Brain microvascular endothelial cell (primary cell): ENCODE measurements at places on chromosomes 5 and 9.

DNA sequence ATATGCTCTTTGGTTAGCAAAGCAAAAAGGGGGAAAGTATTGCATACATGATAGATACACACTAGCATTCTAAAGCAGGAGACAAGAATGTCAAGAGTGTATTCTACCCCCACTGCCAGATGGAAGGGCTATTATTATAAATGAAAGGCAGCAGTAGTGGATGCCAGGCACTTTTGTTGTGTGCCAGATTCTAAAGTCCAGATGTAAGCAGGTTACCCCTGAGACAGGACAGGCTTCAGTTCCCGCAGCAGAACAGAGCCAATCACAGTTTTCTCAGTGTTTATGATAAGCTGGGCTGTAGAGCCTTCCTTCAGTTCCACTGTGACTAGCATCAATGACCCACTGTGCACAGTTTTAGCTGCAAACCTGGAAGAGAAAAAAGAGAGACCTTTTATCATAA is 226.6 kb upstream of the TBCA start:
- no peak for DNase-seq

- DNase-seq, result no peak
Observed at GRCh38 chr5:83392766-83393503, 78.6 kb upstream of the VCAN start.

- no peak for DNase-seq
Observed at GRCh38 chr9:13993632-13994185, 320.2 kb downstream of the NFIB start.

- DNase-seq, result no peak
Observed at GRCh38 chr5:53446908-53447307, 33.5 kb upstream of the FST start.

- DNase-seq, result no peak
Observed at GRCh38 chr5:51201024-51201423, 182.2 kb upstream of the ISL1 start.

DNA sequence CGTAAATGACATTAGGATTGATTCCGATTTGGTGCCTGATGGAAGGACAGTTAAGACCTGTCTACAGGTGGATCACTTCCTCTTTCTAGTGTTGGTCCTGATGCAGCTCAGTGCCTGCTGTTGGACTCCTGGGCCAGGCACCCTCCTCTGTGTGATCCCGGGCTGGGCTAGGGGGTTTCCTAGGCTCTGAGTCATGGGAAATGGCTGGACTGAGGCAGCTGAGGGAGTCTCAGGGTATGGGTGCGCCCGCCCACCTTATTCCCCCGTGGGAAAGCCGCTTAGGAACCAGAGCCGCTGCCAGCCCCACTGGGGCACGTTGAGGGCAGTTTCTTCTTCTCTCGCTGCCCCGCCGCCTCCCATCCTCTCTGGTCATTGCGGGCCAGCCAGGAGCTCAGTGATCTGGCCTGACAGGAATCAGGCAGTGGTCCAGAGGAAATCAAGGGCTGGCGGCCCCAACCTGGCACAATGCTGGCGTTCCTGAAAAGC is 12.9 kb downstream of the TCF7 start:
- DNase-seq, result peak; percentile 43

DNA sequence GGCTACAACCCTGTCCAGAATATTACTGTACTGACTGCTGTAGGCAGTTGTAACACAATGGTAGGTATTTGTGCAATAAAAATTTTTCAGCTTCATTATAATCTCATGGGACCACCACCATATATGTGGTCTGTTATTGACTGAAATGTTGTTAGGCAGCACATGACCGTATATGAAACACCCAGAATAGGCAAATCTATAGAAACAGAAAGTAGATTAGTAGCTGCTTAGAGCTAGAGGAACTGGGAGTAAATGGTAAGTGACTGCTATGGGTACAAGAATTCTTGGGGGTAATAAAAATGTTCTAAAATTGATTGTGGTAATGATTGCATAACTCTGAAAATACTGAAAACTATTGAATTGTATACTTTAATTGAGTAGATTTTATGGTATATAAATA is 185.7 kb downstream of the ESM1 start:
- no peak for DNase-seq

GRCh38 chr5:82605441-82605973 is 327.4 kb upstream of the RPS23 start:
- DNase-seq, result no peak

DNA sequence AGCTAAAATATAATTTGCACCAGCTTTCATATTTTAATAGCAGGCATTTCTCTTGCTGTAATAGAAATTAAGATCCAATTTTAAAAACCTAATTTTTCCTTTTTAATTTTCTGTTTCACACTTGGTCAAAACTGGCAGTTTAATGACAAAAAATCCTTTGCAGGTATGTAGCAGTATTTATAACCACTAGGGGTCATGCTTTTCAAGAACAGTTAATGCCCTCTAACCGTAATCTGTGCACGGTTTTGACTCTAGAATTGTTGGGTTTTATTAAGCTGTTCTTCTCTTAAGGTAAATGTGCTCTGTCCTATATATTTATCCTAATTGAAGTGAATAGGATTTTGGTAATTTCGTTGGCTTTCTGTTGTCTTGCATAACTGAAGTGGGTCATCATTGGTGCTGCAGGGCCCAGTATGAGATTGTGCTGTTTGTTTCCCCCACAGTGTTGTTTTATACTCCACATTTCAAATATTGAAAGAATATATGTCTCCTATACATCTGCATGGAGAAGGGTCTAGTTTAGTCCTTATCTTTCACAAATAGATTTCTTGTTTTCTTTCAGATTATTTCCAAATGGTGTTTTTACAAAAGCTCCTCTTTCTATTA is 107.4 kb downstream of the SCAMP1 start:
- peak; percentile 12 for DNase-seq

DNA sequence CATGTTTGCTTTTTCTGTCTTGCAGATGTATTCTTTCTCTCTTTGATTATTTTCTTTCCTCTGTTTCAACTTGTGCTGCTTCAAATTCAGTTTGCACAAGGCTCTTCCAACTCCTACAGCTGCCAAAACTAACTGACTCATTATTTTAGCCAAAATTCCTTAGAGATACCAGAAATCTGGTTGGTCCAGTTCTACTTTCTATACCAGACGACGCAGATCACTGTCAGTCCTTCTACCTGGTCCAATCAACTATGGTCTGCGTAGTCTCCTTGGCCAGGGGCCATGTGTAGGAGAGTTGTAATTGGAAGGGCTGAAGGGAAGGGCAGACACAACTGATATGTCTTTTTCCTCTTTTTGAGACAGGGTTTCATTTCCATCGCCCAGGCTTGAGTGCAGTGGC is 51.9 kb upstream of the JAK2 start:
- no peak for DNase-seq

DNA sequence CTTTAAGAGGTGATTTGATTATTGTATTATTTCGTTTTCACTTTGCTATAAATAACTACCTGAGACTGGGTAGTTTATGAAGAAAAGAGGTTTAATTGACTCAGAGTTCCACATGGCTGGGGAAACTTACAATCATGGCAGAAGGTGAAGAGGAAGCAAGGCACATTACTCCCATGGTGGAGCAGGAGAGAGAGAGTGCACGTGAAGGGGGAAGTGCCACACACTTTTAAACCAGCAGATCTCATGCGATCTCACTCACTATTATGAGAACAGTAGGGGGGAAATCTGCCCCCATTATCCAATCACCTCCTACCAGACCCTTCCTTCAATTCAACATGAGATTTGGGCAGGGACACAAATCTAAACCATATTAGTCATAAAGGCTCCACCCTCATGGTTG is 36.1 kb upstream of the NDFIP1 start:
- DNase-seq, result no peak

DNA sequence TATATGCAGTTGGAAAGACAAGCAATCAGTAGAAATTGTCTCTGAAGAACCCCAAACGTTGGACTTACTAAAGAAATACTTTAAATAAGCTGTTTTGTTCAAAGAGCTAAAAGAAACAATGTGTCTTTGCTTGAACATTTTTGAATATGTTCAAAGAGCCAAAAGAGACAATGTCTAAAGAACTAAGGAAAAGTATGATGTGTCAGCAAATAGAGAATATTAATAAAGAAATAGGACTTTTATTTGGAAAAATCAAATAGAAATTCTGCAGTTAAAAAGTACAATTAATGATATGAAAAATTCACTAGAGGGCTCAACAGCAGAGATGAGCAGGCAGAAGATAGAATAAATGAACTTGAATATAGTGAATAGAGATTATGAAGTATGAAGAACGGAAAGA is 19.2 kb downstream of the TAS2R1 start:
- DNase-seq, result no peak

DNA sequence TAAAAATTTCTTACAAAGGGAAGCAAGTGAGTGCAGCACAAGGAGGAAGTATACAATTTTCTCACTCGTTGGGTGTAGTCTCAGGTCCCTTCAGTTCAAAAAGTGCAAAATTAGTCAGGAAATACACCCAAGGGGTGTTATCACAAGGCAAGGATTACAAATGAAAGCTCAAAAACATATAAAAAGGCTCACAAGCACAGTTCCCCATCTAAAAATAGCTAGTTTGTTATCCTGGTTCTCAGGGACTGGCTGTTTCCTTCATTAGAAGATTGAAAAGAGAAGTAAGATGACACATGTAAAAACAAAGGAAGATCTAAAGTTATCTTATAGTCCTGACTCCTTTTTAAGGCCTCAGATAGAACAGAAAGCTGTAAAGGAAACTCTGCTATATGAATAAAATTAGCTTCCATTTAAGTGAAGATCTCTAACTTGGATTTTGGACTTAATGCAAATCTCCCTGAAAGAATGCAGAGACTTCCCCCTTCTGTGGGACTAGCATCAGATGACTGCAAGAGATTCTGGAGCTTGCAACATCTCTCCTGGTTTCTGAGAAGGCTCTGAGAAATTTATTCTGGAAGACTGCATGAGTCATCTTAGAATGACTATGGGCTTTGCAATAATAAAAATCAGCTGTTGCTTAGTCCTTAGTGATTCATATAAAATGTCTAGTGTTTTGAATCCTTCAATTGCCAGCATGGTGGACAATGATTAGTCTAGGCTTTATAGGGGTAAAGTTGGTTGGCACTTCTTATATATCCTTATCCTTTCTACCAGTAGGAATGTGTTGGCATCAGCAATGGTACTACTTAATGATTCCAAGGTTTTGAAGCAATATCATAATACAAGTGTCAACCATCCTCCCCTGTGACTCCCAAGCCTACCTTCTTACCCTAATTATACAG is 25.4 kb downstream of the DAB2 start:
- DNase-seq, result peak; percentile 92

GRCh38 chr5:149002761-149003689 is 59.8 kb downstream of the SH3TC2 start:
- DNase-seq, result peak; percentile 25

GRCh38 chr5:87074934-87075541 is 192.6 kb upstream of the RASA1 start:
- no peak for DNase-seq

- no peak for DNase-seq
Observed at GRCh38 chr5:141208478-141208877, at the start of gene PCDHB12. Gene PCDHB12 (plus strand): TSS chr5:141208719. CDS start chr5:141208908, 189 bp downstream.

GRCh38 chr9:37971108-37971459 is 67.2 kb upstream of the SLC25A51 start:
- DNase-seq, result no peak

DNA sequence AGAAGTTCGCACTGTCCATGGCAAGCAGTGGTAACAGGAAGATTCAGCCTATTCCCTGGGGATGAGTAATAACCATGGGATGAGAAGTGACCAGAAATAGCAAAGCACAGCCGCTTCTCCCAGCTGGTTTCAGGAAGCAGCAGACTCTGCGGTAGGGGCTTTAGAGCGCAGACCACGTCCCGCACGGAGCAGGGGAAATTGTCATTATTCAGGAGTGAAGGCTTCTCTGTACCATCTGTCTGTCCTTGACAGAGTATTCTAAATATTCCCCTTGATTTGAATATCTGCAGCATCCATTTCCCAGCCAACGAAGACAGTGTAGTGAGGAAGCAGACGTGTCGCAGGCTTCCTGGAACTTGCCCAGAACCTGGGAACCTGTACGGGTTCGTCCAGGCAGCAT is 159.6 kb downstream of the NXNL2 start:
- peak; percentile 61 for DNase-seq

DNA sequence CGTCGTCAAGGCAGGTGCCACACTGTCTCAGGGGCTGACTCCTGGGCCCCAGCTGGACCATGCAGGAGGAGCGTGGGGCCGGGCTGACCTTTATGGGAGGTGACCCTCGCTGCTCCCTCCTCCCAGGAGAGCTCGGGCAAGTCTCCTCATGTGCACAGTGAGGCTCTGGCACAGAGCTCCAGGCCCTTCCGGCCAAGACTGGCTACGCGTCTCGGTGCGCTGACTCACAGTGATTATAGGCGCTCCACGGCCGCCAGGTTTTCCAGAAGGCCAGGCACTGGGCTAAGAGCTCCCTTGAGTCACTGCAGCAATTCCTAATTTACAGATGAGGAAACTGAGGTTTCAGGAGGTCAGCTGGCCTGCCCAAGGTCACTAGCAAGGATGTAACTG is 47.4 kb downstream of the VAV2 start:
- DNase-seq, result peak; percentile 53

GRCh38 chr9:126298063-126298801 is 28.4 kb upstream of the MVB12B start:
- DNase-seq, result no peak
